Adipose tissue (tissue), 3 donors: ENCODE measurements at places on chromosomes 5 and 9. TPM values are rescaled to one million over a fixed set of nuclear protein-coding genes. Genes with fewer than 3 reads are reported as not detected.

Gene RANBP3L
- polyA plus RNA-seq = 1.2 TPM

Gene CCIN
- not detected for polyA plus RNA-seq

Gene SNCAIP
- polyA plus RNA-seq = 0.36 TPM

Gene MELK
- polyA plus RNA-seq = 0.19 TPM

Gene WNK2
- polyA plus RNA-seq = 22.2 TPM

Gene SSNA1
- 98.2 TPM for polyA plus RNA-seq
